CD4-positive, alpha-beta T cell treated with Interleukin-15 for 4 hours (primary cell): ENCODE measurements at places on chromosomes 1 and 21.

DNA sequence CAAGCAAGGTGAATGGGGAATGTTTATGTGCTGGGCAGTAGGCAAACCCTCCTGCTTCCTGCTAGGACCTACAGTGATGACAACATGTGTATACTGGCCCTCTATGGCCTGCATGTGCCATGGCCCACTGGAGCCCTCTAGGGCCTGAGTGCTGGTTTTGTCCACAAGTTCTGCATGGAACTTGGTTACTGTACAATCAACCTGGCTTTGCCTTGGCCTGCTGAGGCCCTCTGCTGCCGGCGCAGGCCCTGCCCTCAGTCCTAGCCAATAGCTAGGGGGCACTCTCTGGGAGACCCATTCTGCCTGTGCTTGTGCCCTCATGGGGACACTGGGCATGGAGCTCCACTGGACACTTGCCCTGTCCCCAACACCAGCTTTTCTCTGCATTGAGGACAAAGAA is 138.6 kb upstream of the NGF start:
- no peak for DNase-seq

DNA sequence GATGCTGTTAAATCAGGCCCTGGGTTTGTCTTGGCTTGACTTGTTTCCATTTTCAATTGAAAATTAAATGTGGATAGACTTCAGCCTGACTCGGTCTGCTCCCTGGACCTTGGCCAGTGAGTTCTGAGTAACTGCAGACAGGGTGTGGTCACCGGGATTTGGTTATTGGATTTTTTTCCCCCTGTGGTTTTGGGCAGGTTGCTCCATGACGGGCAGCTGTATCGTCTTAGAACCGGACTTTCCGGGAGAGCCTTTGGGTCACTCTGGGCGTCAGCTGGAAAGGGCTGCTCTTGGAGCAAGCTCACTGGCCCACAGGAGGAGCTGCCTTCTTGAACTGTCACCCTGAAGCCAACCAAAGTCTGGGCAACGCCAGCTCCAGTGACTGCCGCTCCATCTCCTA is 75.0 kb downstream of the CLIC6 start:
- DNase-seq = no peak

GRCh38 chr1:153626904-153627714 is at the start of gene S100A13:
S100A13 (minus strand) TSS chr1:153627505; CDS start chr1:153626472, 1,033 bp downstream.
- DNase-seq = no peak

DNA sequence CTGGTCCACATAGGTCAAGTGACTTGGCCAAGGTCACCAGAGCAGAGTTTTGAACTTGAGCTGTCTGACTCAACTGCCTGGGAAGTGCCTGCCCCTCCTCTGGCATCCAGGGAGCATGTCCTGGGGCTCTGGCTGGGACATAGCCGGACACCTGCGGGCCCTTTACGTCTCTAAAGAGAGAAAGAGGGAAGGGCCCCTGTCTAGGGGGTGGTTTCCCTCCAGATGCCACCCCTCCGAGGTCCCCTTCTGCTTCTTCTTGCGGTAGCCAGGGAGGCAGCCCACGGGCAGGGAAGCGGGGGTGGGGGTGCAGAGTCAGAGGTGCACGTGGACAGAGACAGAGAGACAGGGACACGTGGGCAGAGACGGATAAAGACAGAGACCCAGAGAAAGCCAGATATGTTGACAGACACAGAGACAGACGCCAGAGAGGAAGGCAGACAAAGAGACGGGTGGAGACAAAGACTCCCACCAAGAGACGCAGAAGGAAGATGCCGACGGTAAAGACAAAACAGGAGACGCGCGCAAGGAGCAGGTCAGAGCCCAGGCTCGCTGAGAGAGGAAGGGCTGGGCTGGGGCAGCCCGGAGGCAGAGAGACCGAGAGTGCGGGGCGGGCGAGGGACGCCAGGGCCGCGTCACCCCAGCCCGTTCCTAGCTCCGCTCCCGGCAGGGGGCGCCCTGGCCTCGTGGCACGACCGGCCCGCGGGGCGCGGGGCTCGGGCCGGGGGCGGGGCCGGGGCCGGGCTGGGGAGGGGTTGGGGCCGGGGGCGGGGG is 458 bp upstream of the ALPL start:
- DNase-seq = peak; percentile 28

GRCh38 chr1:11753555-11754208 is 8.3 kb upstream of the C1orf167 start:
- no peak for DNase-seq

DNA sequence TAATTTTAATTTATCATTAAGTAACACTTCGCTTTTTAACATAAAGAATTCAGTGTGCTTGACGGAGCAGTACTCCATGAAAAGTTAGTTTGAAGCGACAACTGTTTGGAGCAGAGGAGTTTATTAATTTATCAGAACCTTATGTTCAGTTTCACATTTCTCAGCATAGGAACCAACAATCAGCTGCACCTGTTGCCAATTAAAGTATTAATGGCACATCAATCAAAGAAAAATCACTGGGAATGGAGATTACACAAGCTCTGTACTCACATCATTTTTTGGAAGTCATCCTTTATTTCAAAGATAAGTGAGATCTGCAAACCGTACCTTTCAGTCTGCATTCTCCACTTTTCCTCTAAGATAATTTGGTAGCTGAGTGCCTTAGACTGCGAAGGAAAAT is 344.6 kb downstream of the LMO4 start:
- no peak for DNase-seq

DNA sequence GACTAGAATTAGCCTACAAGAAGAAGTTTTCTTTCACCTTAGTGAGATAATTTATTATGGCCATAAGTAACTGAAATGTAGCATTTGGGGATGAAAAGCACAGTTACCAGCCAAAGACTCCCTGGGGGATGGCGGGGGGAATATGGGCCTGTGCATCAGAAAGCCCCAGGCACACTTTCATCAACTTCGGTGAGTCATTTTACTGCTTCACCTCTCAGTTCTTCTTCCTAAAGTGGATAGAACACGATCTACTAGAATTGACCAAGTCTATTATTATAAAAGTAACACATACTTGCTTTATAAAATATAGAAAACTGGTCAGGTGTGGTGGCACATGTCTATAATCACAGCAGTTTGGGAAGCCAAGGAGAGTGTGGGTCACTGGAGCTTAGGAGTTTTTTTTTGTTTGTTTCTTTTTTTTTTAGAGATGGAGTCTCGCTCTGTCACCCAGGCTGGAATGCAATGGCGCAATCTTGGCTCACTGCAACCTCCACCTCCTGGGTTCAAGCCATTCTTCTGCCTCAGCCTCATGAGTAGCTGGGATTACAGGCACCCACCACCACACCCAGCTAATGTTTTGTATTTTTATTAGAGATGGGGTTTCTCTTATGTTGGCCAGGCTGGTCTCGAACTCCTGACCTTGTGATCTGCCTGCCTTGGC is 141.8 kb downstream of the ZZZ3 start:
- DNase-seq = no peak

DNA sequence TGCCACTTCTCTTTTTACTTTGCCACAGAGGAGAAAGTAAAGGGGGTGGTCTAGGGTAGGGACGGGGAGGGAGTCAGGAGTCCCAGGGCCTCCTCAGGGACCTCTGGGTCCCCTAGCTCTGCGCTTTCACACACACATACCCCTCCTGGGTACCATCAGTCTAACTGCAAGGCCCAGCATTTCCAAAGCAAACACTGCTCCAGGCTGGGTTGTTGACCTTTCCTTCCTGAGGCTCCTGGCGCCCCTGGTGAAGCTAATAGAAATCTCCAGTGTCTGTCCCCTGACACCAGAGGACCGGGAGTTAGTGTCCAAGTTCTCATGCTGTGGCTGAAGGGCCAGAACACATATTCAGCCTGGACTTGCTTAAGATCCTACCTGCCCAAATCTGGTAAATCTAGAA is 3.9 kb downstream of the TMEM63A start:
- no peak for DNase-seq

GRCh38 chr1:221343136-221343535 is 398.8 kb downstream of the DUSP10 start:
- DNase-seq = no peak

GRCh38 chr1:25361901-25362300 is 23.8 kb downstream of the TMEM50A start:
- no peak for DNase-seq

GRCh38 chr1:52424231-52424636 is 19.8 kb downstream of the PRPF38A start:
- peak; percentile 79 for DNase-seq

- no peak for DNase-seq
Measured at GRCh38 chr1:156136970-156137483, 16.4 kb upstream of the SEMA4A start.

DNA sequence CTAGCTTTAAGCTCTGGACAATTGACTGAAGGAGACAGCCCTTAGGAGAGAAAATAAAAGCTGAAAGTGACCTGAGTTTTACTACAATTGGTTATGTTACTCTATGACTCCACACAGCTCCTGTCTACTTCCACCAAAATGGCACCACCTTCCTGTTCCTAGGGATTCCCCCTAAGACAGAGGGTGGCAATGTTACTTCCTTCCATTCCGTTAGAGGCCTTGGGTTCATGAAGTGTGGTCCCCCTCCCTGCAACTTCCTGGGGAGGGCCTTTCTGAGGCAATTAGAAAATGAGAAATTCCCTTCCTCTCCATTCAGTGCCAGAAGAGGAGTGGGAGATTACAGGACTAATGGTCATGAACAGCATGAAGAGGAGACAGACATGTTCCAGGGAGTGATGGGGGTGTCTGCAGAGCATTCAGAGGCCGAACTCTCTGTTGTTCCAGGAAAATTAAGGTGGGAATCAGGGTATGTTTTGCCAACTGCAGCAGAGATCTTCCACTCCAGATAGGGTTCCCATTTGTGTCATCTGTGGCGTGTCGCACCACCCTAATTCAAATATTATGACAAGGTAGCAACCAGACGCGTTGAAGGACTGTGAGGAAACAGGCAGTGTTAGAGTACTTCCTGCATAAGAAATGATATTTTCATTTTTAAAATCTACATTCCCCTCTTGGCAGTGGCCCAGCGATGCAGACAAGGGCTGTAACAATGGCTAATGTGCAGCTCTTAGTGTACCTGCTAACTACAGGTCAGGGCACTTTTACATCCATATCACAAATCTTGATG is 53.1 kb upstream of the TRIM67 start:
- DNase-seq = no peak

GRCh38 chr1:154962795-154963330 is 1.3 kb upstream of the PYGO2 start:
- DNase-seq = no peak

- DNase-seq = no peak
Measured at GRCh38 chr1:12112711-12113161, 49.6 kb downstream of the TNFRSF8 start.

DNA sequence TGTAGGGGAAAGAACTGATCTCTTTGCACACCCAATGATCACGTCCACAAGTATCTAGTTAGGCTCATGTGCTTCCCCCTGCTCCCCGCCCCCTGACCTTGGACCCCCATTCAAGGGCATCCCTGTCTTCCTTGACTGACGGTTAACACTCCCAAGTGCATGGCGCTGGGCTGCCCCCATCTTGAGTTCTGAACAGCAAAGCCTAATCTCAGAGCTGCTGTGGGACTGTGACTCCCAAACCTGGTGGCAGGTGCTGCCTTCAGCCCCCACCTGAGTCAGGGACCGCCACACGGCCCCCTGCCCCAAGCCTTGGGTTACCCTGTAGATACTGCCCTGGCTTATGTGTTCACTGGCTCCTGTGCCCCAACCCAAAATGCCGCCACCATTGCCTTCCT is 925 bp downstream of the TNNI1 start:
- DNase-seq = no peak

GRCh38 chr1:55314740-55315139 is 99.6 kb upstream of the USP24 start:
- DNase-seq = no peak

GRCh38 chr1:68814067-68814466 is 317.2 kb upstream of the DEPDC1 start:
- no peak for DNase-seq

DNA sequence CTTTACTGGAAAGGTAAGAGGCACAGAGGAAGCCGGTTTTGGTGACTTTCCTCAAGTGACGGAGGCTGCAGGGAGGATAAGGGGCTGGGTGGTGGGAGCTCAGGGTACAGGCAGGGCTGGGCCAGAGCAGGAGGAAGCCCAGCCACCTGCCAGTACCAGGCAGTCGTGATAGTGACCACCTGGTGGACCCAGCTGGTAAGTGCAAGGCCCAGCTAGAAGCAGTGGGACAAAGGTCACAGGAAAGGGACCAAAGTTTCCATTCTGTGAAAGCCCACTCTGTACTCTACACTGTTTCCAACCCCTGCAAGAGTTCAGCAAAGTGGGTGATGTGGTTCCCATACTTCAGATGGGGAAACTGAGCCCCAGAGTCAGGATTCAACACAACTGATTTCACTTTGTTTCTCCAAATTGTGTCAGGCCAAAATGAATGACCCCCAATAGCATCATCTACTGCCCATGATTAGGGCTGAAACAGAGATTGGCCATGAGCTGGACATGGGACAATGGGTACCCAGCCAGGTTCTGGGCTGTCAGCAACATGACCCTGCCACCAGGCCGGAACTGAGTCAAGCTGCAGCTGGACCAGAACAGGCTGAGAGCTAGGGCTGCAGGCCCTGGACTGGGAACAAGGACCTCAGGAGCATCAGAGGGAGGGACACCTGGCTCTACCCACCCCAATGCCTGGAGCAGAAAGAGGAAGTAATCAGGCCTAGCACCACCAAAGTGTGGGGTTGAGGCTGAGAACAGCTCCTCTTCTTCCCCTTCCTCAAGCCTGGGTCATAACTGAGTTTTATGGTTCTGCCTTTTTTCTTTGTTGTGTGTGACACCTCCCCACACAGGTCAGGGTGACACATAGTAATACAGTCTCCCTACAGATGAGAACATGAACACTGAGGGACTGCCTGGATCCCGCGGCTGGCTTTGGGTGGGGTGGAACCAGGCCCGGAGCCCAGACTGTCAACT is 50.2 kb downstream of the KCNN3 start:
- peak; percentile 1 for DNase-seq

- DNase-seq = no peak
Measured at GRCh38 chr1:52007215-52008002, 16.9 kb upstream of the RAB3B start.

GRCh38 chr1:29698033-29698432 is 461.7 kb downstream of the PTPRU start:
- no peak for DNase-seq

DNA sequence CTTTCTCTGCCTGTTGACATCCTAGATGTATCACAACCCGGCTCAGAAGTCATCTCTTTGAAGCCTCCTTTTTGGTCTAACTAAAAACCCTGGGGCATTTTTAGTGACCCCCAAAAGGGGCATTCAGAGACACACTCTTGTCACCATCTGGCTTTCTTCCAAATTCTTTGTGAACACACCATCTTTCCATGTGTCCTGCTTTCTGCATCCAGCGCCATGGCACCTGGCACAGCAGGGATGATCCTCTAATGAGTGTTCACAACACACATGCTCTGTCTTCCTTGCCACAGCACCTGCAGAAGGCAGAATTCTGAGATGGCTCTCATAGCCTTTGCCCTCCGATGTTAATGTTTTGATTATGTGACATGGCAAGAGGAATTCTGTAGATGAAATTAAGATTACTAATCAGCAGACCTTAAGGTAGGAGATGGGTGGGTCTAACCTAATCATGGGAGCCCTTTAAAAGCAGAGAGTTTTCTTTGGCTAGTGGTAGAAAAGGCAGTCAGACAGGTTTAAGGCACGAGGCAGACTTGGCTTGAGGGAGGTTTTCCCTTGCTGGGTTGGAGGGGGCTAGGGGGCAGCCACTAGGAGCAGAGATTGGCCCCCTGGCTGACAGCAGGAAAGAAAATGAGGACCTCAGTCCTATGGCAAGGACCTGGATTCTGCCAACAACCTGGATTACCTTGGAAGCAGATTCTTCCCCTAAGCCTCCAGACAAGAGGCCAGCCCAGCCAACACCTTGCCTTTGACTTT is 4.9 kb upstream of the TMEM61 start:
- no peak for DNase-seq

GRCh38 chr1:18407166-18408045 is 73.3 kb upstream of the KLHDC7A start:
- no peak for DNase-seq

- DNase-seq = no peak
Measured at GRCh38 chr1:243179720-243180119, 75.4 kb downstream of the CEP170 start.
